Spleen (tissue), 13 donors: ENCODE measurements at places on chromosomes 5 and 9. TPM values are rescaled to one million over a fixed set of nuclear protein-coding genes. Genes with fewer than 3 reads are reported as not detected.

PDE4D gene
- total RNA-seq: 26.1 TPM

ROR2 gene
- 15.6 TPM for total RNA-seq

PCDHB3 gene
- 0.34 TPM for total RNA-seq

DNA sequence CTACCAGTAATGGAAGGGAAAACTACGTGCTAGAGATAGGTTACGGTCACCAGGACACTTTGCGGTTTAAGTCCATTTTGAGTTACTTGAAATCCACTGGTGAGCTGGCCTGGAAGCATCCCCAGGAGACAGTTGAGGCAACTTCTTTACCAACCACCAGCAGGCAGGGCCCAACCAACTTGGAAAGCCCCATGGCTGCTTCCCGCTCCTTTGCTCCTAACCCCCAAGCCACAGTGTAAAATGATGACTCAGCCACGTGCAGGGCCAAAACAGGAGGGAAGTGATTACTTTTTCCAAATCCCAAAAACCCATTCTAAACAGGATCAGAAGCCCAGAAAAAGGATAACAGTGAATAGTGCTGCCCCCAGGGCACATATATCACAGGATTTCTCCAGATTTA is 87.4 kb downstream of the PAX5 start:
- peaks cover 13% of the 10 kb centered on the region for H3K4me1 ChIP-seq
- no peak overlapping the region for H3K4me3 ChIP-seq
- H3K27ac ChIP-seq: no peak overlapping the region
- no peaks in the 10 kb centered on the region for H3K36me3 ChIP-seq

DNA sequence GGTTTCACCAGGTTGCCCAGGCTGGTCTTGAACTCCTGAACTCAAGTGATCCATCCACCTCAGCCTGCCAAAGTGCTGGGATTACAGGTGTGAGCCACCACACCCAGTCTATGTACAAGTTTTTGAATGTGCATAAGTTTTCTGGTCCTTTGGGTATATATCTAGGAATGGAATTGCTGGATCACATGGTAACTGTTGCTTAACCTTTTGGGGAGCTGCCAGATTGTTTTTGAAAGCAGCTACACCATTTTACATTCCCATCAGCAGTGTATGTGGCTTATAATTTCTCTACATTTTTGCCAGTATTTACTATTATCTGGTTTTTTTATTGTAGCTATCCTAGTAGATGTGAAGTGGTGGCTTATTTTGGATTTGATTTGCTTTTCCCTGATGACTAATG is 8.9 kb upstream of the LNPEP start:
- no peak for DNase-seq
- H3K36me3 ChIP-seq: no peaks in the 10 kb centered on the region
- H3K27me3 ChIP-seq: no peaks in the 10 kb centered on the region
- H3K4me3 ChIP-seq: no peak overlapping the region

DNA sequence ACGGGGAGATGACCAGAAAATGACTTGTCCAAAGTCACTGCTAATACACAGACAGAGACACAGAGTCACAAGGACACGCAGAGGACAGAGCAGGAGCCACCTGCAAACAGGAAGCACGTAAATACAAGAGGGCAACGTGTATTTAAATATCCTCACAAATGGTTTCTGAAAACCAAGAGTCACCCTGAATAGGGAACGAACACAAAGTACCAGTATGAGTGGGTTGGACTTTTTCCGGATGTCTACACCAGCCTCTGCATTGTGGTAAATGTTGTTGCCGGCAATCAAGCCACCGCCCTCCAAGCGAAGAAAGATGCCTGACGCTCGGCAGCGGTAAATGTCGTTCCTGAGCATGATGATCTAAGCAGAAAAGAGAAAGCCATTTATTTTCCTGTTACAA is 44.5 kb downstream of the FBXO10 start:
- no peak overlapping the region for H3K27ac ChIP-seq
- peaks cover 5% of the 10 kb centered on the region for H3K36me3 ChIP-seq
- H3K4me3 ChIP-seq: no peak overlapping the region
- DNase-seq: no peak

DNA sequence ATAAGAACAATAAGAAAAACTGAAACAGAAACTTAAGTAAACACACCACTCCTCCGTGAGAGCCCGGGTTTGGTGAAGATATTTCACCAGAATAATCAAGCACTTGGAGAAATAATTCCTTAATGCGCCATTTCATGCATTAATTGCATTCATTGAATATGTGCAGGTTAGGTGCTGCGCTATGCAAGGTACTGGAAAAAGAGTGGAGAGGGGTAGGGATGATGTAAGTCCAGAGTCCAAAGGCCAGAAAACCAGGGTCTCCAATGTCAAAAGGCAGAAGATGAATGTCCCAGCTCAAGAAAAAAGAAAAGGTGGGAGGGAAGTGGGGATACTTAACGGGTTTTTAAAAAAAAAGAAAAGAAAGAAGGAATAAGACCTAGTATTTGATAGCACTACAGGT is 669 bp upstream of the ZFP37 start:
- H3K4me1 ChIP-seq: peaks cover 12% of the 10 kb centered on the region
- peak overlapping the region; percentile 79 for H3K27ac ChIP-seq
- peak overlapping the region; percentile 67 for H3K4me3 ChIP-seq
- peaks cover 53% of the 10 kb centered on the region for H3K27me3 ChIP-seq

DNA sequence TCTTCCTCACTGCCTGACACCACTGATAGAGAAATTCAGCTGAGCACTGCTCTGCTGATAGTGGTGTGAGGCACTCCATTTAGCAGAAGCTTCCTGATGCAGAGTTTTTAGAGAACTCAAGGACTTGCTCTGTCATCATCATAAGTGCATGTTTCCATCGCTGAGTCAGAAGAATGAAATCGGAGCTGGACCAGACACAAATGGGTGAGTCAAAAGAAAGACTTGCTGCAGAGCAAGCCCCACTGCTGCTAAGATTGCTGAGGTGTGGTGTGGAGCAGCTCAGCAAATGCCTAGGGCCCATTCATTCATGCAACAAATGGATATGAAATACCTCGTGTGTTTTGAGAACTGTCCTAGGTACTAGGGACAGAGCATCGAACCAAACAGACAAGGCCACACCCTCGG is 410.2 kb upstream of the SLC30A5 start:
- no peak for DNase-seq
- no peaks in the 10 kb centered on the region for H3K4me1 ChIP-seq
- H3K27me3 ChIP-seq: peaks cover 4% of the 10 kb centered on the region
- no peak overlapping the region for H3K27ac ChIP-seq

GRCh38 chr5:149956685-149957084 is 3.9 kb upstream of the SLC26A2 start:
- no peak for DNase-seq
- no peak overlapping the region for H3K4me3 ChIP-seq
- no peak overlapping the region for H3K27ac ChIP-seq
- no peaks in the 10 kb centered on the region for H3K36me3 ChIP-seq
- H3K4me1 ChIP-seq: peaks cover 17% of the 10 kb centered on the region

GRCh38 chr9:137953683-137954438 is 76.3 kb downstream of the CACNA1B start:
- H3K4me1 ChIP-seq: no peaks in the 10 kb centered on the region
- H3K27me3 ChIP-seq: no peaks in the 10 kb centered on the region
- H3K36me3 ChIP-seq: no peaks in the 10 kb centered on the region
- no peak overlapping the region for H3K27ac ChIP-seq

GRCh38 chr5:27316271-27316650 is 277.9 kb upstream of the CDH9 start:
- H3K27ac ChIP-seq: no peak overlapping the region
- H3K36me3 ChIP-seq: no peaks in the 10 kb centered on the region
- DNase-seq: no peak
- no peaks in the 10 kb centered on the region for H3K4me1 ChIP-seq
- no peak overlapping the region for H3K4me3 ChIP-seq
- H3K27me3 ChIP-seq: no peaks in the 10 kb centered on the region
